ENCODE measurements at places on chromosomes 12 and 14.

DNA sequence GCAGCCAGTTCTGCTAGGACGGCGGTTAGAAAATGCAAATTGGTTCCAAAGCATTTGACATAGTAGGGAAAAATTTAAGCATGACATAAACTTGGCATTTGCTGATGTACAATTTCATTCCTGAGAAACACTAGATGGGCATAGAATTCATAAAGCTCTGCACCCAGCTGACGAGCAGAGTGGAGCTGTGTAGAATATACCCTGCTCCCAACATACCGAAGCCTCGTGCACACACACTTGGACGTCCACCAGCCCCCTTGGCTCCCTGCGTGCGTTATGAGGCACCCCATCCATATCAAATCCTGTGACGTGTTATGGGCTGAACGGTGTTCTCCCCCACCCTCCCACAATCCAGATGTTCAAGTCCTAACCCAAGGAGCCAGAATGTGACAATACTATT is 65.4 kb downstream of the CLMN start:
- no peak for DNase-seq

- no peak for DNase-seq
These were observed 56.9 kb upstream of the CCDC175 start for GRCh38 chr14:59633486-59633885.

- DNase-seq = no peak
These were observed 438.2 kb downstream of the ETNK1 start for GRCh38 chr12:23063206-23063605.

- no peak for DNase-seq
These were observed 13.3 kb downstream of the IL22 start for GRCh38 chr12:68240079-68240478.

- DNase-seq = no peak
These were observed 450 bp downstream of the PRKAB1 start for GRCh38 chr12:119668324-119668841.

DNA sequence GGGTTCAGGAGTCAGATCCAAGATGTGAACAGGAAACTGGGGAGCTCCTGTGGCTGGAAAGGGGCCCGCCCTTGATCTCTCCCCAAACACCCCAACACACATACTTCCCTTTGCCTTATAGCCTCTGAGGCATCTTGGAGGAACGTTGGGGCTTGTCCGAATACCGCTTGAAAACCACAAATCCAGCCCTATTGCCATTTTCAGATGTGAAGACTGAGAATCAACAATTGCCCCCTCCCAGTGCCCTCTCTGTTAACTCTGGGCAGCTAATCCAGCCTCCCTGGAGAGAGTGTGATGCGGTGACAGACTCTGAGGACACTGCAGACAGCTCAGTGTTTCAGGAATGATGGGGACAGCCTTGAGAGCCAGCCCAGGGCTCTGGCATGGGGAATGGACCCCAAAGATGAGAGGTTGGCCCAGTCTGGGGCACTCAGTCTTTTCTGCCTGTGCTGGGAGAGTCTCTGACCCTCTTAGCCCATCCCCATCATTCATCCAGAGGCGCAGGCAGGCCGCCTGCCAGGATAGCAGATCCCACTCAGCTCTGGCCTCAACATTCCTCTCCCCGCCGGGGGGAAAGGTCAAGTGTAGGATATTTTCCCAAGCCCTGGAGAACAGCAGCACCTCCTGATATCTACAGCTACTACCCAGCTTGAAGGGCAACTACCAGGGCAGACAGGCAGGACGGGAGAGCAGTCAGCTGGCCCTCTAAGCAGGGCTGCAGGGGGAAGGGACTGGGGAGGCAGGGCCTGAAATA is 24.6 kb upstream of the LTBP2 start:
- no peak for DNase-seq

GRCh38 chr14:59483819-59484638 is at the start of the genes JKAMP and L3HYPDH:
Gene JKAMP, plus strand, starts transcription at chr14:59484517. Its CDS starts 73 bp downstream, at chr14:59484590.
Gene L3HYPDH, minus strand, starts transcription at chr14:59484408. Its CDS starts 92 bp downstream, at chr14:59484316.
- peak; percentile 97 for DNase-seq

DNA sequence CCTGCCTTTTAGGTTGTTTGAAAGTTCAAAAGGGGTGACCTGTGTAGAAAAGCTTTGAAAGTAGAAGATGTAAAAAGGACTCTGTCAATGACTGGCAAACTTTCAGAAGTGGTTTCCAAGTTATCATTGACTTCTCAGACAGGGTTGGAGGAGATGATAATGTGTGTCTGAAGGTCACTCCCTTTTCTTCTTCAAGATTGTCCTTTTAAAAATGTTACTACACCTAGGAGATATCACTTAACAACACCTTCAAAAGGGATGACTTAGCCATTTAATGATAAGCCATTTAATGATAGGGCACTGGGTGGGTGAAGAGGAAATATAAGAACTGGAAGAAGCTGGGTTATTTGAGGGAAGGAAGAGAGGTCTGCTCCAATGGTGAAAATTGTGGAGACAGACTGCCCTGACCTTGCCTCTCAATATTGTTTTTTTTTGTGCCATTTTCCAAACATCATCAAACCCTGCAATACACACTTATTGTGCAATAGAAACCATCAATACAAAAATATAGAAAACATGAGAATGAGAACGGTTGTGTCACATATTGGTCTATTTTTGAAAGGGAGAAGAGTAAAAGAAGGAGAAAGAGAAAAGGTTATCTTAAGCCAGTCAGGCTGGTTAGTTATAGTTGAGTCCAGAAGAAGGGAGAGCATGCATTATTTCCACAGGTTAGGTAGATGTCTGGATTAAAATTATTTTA is 38.8 kb downstream of the BEST3 start:
- no peak for DNase-seq

- DNase-seq = peak; percentile 1
These were observed 131.9 kb downstream of the EXOC5 start for GRCh38 chr14:57136669-57137328.

GRCh38 chr12:114990381-114990780 is 306.4 kb upstream of the TBX3 start:
- DNase-seq = no peak

DNA sequence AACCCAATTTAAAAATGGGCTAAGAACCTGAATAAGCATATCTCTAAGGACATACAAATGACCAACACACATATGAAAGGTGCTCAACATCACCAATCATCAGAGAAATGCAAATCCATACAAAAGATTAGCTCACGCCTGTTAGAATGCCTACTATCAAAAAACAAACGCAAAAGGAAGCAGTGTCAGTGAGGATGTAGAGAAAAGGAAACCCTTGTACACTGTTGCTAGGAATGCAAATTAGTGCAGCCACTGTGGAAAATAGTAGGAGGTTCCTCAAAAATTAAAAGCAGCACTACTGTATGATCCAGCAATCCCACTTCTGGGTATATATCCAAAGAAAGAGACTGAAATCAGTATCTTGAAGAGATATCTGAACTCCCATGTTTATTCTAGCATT is 133.0 kb downstream of the CPNE8 start:
- peak; percentile 22 for DNase-seq

DNA sequence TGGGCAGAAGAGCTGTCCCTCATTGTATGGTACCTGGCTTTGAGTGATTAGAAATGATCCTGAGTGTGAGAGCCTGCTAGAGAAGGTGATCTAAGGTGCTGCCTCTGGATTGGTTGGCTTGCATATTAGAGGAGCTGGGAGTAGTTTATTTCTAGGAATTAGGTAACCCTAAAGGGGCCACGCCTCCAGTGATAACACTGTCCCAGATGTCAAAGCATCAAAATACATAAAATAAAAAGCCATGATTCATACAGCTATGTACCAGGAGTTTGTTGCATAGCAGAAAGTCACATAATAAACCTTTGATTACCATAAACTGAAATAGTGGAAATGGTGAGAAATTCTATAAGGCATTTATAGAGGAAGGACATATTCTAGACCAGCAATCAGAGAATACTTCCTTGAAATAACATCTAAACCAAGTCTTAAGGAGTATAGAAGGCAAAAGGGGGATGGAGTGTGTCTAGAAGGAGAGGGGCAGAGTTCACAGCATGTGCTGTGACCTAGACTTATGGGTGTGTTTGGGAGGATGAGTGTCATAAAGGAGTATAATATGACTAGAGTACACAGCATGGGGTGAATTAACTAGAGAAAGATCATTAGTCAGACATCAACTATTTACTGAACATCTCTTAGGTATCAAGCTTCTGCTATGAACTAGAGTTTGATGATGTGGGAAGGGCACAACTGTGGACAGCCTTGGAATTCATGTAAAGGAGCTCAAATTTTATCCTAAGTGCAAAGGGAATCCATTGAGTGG is 686.4 kb downstream of the GALC start:
- DNase-seq = no peak

GRCh38 chr12:47534695-47535094 is 171.1 kb downstream of the RPAP3 start:
- no peak for DNase-seq

DNA sequence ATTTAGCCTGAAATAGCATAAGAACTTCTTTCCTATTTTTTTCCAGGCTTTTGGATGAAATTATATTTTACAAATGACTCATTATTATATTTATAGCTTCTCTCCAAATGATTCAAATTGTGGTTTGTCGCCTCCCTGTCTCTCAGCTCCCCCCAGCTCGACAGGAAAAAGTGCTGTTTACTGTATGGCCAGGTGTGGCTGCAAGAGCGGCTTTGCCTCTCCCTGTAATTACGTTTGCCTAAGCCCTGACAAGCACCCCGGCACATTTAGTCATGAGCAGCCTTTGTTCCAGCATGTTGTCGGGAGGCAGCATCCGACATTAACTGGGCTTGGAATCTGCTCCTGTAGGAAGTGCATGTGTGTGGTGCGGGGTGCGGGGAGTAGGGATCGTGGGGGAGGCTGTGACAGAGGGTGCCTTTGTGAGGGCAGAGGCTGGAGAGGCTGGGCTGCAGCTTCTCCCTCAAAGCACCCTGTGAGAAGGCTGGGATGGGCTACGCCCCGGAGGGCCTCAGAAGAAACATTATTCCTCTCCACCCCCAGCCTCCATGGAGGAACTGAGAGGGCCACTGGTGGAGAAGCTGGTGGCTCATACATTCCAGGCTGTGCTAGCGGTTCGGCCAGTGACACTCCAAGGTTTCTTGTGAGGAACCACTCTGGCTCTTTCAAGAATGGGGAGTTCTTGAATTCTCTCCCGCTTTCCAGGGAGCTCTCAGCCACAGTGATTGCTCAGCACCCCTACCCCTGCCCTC is 42.1 kb upstream of the CTDSP2 start:
- DNase-seq = peak; percentile 47

- no peak for DNase-seq
These were observed 31.8 kb upstream of the MMP17 start for GRCh38 chr12:131796411-131796736.

GRCh38 chr12:11987901-11988300 is 82.8 kb upstream of the BCL2L14 start:
- no peak for DNase-seq

DNA sequence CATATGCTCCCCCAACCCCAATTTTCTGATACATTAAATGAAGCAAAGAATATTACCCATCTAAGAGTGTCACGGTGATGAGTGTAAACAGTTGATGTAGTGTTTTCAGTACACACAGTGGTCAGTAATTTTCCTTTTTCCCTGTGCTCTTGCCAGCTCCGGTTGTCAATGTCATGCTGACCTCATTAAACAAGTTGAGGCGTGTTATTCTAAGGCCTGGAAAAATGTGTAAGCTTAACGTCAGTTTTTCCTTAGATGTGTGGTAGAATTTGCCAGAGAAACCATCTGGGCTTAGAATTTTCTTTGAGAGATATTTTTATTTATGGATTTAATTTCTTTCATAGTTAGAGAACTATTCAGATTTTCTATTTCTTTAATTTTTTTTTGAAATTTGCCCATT is 11.7 kb upstream of the SERPINA6 start:
- no peak for DNase-seq

- DNase-seq = no peak
These were observed 8.4 kb upstream of the MYH7 start for GRCh38 chr14:23443881-23444280.

- DNase-seq = peak; percentile 76
These were observed 34.4 kb downstream of the WBP11 start for GRCh38 chr12:14768823-14769405.

GRCh38 chr14:68669111-68669511 is 123.8 kb downstream of the ZFP36L1 start:
- DNase-seq = no peak
